ENCODE measurements at places on chromosomes 1 and 21.

DNA sequence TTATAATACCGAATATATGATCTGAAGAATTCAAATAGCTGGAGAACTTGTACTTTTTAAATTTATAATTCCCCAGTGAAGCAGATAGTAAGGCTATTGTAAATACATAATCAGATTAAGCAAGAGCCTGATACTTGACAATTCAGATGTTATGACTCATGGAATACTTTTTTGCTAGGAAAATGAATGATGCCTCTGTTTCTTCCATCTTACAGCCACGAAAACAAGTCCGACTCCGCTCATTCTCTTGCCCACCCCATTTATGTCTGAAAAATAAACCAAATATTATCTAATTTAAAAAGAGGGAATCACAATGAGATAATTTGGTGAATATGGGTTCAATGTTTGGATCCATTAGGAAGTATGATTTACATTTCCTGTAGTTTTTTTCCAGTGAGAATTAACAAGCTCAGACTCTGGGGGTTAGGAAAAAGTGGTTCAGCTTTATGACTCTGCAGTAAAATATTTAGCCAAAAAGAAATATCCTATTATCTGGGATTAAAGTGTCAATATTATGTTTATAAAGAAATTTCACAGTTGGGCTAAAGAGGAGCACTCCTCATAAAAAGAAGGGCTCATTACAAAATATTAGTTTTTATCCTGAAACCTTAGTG is 50.4 kb upstream of the DAB1 start:
- no peak for DNase-seq

GRCh38 chr1:45015683-45016082 is 3.6 kb downstream of the UROD start:
- DNase-seq = no peak

DNA sequence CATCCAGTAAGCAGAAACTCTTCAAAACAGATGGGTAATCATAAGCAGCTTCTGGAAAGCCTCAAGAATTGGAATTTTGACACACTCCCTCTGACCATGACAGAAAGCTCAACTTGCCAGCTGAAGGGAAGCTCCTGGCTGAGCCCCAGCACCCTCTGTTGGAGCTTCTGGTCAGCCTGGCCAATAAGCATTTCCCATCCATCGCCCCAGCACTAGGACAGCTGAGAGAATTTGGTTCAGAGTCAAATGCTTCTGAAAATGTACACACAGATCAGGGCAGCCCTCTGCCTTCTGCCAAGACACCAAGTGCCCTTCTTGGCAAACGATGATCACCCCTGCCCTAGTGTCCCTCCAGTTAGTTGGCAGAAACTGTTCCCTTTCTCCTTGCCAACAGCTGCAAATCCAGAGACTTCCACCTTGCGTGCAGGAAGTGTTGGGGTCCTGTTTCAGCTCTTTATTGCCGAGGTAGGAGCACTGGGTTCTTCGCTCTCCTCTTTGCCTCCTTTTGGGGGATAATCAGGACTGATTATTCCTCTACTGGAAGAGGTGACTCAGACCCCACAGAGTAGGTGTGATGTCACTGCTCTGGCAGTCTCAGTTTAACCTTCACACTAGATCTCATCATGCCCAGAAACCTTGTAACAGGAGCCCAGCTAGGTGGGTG is 11.9 kb downstream of the PIGV start:
- DNase-seq = no peak

GRCh38 chr1:21149855-21150432 is 26.8 kb downstream of the EIF4G3 start:
- DNase-seq = no peak

DNA sequence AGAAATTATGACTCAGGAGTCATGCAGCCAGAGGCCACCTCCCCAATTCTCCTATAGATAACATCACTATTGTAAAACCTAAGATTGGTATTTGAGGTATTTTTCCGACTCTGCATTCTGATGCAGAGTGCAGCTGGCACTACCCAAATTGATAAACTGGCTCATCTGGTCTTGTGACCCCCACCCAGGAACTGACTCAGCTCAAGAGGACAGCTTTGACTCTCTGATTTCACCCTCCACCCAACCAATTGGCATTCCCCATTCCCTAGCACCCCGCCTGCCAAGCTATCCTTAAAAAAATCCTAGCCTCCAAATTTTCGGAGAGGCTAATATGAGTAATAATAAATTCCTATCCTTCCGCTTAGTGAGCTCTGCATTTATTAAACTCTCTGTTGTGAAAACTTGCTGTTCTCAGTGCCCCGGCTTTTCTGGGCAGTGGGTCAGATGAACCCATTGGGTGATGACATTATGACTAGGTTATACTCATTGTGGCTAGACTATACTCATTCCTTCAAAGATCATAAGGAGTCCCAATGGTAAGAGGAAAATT is 39.4 kb upstream of the EPS15 start:
- no peak for DNase-seq

DNA sequence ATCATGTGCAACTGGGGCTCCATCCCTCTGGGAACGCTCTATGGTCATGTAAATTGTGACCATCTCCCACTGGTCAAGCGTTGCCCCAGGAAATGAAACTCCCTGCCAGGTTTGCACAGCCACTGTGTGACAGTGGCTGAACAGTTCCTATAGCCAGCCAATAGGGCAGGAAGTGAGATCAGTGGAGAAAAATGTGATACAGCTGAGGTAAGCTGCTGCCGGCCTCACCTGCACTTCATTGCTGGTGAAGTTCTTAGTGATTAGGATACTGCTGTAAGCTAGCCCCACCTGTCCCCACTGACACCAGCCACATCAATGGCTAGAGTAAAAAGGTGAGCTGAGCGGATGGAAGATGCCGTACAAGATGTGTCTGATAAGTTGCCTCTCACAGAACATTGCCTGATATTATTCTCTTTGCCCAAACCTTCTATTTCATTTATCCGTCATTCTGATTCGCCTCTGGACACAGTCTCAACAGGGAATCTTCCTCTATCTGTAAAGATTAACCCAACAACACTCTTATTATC is 38.4 kb upstream of the CDC42BPA start:
- no peak for DNase-seq

DNA sequence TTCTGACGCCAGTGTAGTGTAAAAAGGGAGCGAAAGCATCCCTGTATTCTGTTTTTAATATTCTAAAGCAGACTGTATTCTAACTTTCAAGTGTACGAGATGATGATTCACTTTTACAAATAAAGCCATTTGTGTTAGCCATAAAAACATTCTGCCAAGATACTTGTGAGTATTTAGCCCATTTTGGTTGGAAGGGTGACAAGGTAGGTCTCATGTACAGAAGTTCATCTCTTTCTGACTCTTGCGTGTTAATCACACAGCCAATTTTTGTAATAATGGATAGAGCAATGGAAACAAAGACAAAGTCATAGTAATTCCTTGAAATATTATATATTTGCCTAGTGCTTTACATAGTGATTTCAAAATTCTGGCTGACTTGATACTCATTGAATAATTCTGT is 125.3 kb upstream of the GREM2 start:
- DNase-seq = no peak

DNA sequence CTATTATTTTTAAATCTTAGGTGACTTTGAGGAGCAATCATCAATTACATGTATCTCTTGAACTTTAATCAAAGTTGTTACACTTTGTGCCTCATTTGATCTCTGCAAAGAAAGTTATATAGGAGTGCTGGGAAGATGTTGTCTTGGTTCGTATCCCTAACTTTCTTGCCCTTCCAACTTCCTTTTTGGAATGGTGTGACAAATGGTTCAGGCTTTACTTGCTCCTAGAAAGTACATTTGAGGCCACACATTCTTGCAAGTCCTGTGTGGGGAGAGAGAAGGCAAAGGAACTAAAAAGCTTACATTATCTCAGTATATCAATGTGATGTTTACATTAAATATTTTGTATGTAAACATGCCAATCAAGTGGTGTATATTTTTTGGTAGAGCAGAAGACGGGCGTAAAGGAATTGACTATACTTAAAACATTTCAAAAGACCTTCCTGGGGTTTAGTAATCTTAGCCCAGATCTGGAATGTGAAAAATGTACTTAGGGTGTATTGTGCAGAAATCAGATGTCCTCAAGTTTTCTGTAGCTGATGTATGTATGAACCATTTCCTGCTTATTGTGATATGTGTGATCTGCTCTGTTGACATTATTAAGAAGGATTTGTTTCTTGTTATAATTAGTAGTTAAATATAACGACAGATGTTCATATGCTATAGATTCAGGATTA is 59.2 kb downstream of the USP25 start:
- DNase-seq = no peak

- DNase-seq = no peak
Observed at GRCh38 chr1:33577663-33578062, 105.2 kb downstream of the ZSCAN20 start.

DNA sequence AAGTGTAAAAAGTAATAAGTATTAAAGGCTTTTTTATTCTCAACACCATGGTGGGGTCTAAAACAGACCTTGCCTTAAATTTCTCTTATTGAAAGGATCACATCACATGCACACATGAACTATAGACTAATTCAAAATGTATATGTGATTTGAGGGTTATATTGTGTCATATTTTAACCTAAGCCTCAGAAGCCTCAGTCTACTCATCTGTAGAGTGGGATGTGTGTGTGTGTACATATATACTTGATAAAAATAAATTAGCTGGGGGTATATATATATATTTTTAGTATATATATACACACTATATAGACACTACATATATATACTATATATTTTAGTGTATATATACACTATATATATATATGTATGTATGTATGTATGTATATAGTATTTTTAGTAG is 58.8 kb downstream of the KCTD3 start:
- DNase-seq = no peak

GRCh38 chr1:222416001-222416791 is 131.7 kb downstream of the HHIPL2 start:
- no peak for DNase-seq

DNA sequence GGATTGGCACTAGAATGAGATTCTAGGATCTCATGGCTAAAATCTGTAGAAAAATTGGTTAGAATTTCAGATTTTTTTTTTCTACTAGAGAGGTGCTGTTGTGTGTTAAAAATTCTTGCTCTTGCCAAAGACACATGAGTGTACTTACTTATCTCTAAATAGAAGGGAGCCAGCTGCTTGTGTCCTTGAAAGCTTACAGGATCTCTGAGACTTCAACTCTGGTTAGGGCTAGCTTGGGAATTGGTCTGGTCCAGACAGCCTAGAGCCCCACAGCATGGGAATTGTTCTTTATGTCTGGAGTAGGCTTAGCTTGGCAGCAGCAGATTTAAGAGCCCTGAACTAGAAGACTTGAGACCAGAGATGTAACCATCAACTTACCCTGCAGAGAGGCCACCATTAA is 37.3 kb downstream of the MACO1 start:
- no peak for DNase-seq
